ENCODE measurements at places on chromosomes 12 and 14.
A peak's percentile ranks its signal among the peaks of the same experiment; 100 is the strongest.

DNA sequence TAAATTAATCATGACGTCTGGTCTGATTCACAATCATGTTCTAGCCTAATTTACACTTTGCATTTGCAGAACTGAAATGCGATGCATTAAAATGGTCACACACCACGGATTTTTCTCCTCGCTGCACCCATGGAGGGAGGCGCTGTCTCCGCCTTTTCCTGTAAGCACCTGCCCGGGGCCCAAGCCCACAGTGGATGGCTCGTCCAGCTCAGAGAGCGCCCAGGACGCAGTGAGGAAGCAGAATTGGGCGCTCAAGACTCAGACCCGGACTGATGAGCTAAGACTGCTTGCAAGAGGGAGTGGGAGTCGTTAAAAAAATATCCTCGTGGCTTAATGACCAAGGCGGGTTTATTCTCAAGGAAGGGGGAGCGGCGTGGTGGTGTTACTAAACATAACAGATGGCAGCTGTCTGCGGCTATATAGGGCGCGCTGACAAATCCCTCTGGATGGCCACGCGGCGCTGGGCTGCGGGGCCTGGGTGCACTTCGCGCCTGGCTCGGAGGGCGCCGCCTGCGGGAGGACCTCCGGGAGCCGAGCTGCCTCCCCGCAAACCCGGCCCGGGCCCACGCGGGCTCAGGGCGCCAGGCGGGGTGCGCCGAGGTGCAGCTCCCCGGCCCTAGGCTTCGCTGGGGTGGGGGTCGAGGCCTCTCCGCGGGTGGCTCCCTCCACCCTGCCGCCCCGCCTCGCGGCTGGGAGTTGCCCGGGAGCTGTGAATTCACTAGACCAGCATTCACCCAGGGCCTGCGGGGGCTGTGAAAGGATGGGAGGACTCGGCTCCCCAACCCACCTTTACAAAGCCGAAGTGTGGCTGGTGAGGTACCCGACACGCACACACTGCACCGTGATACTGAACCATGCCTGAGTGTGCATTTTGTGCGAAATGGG lies 78.7 kb downstream of the PPM1A start:
- peak; percentile 10 for DNase-seq

DNA sequence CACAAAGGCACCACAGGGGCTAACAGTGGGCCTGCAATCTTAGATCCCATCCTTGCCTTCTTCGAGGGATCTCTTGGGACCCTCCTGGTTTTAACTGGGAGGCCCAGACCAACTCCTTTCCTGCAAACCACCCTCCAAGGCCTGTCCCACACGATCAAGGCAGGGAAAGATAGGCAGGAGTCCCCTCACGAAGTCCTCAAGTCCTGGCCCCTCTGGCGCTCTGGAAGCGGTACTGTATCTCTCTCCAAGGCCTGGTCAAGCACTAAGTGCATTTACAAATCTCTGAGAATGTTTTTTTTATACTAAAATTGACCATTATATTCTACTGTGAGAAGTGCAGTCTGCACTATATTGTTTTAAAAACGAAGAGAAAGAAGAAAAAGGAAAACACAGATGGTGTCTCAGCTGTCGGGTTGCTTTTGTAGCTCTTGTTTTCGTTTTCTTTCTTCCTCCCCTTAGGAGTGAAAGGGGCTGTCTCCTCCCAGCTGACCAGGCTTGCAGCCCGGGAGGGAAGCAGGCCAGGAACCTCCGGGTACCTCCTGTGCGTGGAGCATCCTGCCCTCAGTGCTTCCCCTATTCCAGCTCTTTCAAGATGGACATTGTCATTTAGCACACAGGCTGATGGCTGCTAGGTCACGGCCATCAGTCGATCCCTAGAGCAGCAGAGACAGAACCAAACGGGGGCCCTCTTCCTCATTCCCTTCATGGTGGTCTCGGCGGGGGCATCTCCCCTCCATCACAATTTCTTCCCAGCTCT lies 56.7 kb downstream of the FAM222A start:
- no peak for DNase-seq

DNA sequence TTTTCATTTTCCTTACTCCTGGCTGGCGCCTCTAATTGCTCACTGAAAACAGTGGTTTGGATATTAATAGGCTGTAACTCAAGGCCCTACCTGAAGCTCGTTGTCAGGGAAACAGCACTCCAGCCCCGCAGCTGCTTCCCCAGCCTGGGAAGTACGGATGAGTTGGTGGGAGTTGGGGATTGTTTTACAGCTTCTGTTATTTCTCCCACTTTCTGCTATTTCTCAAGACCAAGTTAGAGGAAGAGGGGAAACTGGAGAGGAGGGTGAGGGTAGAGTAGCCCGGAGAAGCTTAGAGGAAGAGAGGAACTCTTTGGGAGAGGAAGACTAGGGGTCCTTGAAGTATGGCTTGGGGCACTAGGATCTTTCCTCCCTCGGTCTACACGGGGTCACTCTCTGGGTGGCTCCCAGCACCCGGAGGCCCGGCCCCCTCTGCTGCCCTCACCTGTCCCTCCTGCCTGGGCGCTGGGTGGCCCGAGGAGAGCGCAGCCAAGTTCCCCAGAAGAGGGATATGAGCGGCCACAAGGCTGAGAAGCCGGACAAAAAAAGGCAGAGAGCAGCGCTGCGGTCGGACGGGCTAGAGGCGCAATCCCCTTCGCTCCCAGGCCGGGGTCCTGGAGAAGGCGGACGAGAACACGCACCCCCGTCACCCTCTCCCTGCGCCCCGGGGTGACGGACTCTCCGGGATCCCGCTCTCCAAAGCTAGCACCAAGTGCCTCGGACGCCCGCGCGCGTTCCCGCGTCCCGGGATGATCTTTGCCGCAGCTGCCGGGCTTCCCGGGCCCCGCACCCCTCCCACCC lies 671 bp downstream of the SPTB start:
- DNase-seq: peak; percentile 40

DNA sequence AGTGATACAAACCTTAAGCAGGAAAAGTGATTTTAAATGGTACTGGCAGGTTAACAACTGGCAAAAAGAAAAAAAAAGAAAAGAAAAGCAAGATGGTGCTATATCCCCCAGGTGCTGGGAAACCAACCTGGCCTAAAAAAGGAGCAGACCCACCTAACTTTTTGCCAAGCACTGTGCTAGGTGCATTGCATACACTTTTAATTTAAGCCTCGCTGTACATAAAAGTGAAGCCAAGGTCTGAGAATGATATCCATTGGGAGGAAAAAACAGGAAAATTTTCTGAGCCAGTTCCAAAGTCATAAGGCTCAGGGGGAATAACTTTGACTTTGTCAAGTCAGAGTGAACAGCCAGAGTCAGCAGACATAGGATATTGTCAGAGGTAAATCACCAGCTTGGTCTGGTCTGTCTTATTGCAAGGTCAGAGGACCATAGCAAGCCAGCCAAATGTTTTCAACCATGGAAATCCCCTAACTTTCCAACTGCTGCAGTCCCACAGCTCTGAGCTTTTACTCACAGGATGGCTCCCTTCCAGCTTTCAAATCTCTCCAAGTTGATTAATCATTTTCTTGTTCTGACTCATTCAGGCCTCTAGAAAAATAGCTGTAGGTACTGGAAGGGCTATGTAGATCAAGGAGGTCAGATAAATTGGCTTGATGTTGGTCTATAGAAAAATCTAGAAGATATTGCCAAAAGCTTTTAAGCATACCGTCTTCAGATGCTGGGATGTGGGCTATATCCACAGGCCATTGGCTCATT lies 412.9 kb downstream of the RAD51B start:
- peak; percentile 23 for DNase-seq

DNA sequence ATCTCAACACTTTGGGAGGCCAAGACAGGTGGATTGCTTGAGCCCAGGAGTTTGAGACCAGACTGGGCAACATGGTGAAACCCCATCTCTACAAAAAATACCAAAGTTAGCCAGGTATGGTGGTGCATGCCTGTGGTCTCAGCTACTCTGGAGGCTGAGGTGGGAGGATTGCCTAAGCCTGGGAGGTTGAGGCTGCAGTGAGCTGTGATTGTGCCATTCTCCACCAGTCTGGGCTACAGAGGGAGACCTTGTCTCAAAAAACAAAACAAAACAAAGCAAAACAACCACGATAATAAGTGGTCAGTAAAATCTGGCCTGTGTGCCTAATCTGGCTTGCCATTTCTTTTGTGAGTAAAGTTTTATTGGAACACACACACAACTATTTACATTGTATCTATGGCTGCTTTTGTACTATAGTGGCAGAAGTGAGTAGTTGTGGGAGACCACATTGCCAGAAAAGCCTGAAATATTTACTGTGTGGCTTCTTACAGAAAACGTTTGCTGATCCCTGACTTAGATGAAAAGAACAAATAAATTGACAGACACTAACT lies 19.4 kb upstream of the KLRG1 start:
- no peak for DNase-seq

GRCh38 chr14:101737414-101738339 lies 23.8 kb upstream of the PPP2R5C start:
- peak; percentile 9 for DNase-seq

GRCh38 chr14:70707138-70708038 lies 65.7 kb downstream of the TTC9 start:
- DNase-seq: no peak

DNA sequence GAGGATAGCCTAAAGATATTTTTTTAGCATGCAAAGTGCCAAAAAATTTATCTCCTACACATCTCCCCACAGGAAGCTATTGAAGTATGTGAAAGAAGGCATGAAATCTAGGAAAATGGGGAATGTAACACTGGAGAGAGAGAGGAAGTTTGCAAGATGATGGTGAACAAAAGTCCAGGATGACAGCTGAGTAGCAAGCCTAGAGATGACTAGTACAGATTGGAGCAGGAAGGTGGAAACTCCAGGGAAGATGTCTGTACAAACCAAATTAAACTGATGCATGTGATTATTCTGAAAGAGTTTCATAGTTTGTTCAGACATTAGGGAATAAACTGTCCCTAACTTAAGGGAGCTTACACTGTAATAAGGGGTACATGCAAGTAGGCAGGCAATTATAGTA lies 99.3 kb downstream of the RAD51B start:
- no peak for DNase-seq

DNA sequence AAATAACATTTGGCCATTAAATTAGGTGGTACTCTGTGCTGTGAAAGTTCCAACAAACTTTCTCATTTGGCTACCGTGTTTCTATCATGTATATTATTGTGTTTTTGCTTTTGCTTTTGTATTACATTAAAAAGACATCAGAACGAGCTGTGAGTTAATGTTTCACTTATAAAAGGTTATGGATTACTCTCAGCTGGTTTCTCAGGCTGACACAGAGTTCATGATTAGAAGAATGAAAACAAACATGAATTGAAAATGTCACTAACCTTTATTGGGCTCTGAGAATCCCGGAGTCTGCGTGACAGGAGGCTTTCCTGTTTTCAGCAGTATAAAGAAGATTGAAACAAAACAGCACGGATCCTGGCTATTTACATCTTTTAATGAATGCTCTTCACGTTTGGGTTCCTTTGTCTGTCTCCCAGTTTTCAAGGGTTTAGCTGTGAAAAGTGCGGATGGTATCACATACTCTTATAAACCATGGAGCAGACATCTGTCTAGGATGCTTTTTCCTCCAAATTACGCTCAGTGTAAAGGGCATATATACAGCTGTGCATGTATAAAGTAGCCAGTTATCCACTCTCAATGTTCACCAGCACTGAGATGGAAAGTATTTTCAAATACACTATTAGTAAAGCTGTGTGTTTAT lies 153.6 kb downstream of the PTCSC3 start:
- DNase-seq: no peak

DNA sequence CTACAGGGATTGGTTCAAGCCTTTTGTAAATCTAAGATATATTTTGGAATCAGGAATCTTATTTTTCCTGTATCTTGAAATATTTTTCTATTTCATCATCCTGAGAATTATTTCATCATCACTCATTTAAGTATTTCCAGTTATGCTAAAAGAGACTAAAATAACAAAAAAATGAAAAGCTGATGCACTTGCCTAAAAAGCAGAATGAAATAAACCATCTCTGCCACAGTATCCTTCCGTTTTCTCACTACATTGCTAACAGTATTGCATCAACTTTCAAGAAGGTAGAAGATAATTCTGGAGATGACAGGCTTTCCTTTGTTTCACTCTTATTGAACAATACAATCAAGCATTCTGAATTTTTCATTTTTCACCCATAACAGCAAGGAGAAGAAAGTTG lies 31.1 kb upstream of the EIF5 start:
- peak; percentile 34 for DNase-seq

- DNase-seq: no peak
Measured at GRCh38 chr12:111072299-111072698, 151.9 kb upstream of the MYL2 start.

DNA sequence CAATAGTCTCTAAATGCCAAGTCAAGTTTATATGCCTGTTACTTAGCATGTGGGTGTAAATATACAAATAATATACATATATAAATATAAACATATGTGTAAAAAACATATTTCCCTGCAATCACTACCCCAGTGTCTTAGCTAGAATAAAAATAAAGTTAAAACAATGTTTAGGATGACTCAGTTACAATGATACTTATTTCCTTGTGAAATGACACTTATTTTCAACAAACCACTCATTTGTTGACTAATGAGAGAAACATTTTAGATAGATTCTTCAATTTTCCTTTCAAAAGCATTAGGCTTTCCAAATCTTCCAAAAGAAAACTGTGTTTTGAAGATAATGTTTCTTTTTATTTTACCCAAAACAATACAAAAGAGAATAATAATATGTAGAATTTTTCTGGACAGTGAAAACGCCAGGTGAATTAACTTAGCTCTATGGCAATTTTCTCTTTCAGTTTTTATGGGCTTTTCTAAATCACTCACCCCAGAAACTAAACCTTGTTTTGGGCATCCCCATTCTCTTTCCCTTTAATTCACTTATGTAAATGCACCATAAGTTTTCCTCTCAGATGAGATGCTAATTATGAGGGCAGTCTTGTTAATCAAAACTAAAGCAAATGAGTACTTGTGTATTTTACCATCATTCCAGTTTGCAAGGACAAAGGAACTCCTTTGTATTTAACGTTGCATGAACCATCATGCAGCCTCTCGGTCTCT lies 465.9 kb downstream of the BCAT1 start:
- no peak for DNase-seq

- DNase-seq: no peak
Measured at GRCh38 chr12:11461433-11461832, 66.1 kb upstream of the PRB2 start.

GRCh38 chr12:19183121-19183838 lies 53.7 kb downstream of the PLEKHA5 start:
- peak; percentile 35 for DNase-seq

DNA sequence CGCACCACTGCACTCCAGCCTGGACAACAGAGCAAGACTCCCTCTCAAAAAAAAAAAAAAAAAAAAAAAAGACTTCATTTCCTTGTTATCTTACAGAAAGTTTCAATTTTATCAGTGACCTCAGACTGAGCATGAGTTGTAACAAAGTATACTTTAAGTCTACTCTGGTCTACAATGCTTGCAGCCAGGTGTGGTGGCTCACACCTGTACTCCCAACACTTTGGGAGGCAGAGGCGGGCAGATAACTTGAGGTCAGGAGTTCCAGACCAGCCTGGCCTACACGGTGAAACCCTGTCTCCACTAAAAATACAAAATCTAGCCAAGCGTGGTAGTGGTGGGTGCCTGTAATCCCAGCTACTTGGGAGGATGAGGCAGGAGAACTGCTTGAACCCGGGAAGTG lies 18.0 kb downstream of the HNRNPC start:
- no peak for DNase-seq
